ENCODE measurements at places on chromosomes 5 and 9. TPM values are rescaled to one million over a fixed set of nuclear protein-coding genes. Genes with fewer than 3 reads are reported as not detected.

SLC1A1 gene
- total RNA-seq = not detected

- DNase-seq = no peak
Measured at GRCh38 chr5:121086671-121087070, 622.6 kb downstream of the PRR16 start.

ZNF367 gene
- 11.7 TPM for total RNA-seq

DNA sequence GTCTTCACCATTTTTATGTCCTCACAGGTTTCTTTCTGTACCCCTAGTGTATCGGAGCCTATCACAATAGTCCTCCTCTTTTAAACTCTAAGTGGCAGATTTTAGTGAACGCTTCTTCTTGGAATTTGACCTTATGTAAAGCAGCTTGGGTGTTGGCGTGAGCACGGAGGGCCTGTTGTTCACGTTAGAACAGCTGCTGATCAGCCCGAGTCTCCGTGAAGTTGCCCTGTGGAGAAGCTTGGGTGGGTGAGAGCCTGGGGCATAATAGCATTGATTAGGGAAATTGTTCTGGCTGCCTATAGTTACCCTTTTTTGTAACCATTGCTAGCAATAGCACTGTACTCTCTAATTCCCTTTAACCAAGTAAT lies 167.0 kb upstream of the OTULINL start:
- no peak for DNase-seq

DNA sequence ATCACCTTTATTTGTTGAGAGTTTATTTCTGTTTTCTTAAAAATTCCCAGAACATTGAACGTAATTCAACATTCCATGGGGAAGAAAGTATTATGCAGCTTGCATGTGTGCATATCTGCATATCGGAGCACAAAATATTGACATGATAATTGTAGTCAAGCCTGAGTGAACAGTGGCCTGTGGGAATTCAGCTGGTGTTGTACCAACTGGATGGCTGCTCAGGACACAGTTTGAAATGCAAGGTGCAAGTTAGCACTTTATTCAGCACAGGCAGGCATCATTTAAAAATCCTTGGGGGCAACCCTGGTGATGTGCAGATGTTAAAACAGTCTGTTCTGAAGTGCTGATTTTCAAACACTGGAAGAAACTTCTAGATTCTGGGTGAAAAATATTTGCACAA lies 82.4 kb downstream of the CNTLN start:
- no peak for DNase-seq

SET gene
- 487 TPM for total RNA-seq

- no peak for DNase-seq
Measured at GRCh38 chr9:116576386-116576785, 110.7 kb upstream of the TRIM32 start.

GRCh38 chr9:1337169-1337568 lies 287.0 kb downstream of the DMRT2 start:
- DNase-seq = peak; percentile 50

CAMK2A gene
- total RNA-seq = 0.04 TPM

- DNase-seq = no peak
Measured at GRCh38 chr5:113474100-113474728, 14.0 kb downstream of the MCC start.

- DNase-seq = peak; percentile 37
Measured at GRCh38 chr9:113807173-113808061, 68.7 kb upstream of the ZNF618 start.

All from foreskin keratinocyte (primary cell).